ENCODE measurements at places on chromosomes 5 and 9.

DNA sequence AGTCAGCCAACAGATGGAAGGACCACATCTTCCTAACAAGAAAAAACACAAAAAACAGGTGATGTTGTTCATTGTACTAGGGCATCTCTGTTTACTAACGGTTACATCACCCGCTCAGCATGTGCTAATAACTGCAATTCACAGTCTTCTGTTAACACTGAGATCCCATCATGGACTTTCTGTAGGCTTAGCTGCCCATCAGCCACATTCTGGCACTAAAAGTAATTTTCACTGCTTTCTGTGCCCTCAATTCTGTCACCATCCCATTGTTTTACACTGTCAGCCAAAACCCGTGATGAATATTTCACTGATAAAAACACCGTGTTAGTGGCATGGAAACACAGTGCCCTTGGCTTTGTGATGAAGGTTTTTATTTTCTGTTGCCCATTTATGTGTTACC, 64.6 kb downstream of the CAST start:
- peaks cover 13% of the 10 kb centered on the region for H3K36me3 ChIP-seq
- H3K4me3 ChIP-seq: no peak overlapping the region
- H3K4me1 ChIP-seq: peaks cover under 1% of the 10 kb centered on the region
- no peaks in the 10 kb centered on the region for H3K27me3 ChIP-seq

DNA sequence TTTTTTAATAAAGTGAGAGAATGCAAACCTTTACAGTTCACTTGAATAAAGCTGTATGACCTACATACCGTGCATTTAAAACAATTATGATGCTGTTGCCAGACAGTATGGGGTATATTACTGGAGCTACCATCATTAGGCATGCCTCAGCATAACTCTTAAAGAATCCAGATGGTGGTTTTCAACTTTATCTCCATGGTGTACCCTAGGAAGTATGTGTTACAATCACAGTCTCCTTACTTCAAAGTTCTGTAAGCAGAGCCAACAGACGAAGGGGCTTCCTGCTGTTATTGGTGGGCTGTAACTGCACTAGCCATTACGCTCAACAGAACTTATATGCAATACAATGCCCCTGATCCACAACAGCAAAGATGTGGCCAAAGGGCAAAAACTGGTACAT, 803.3 kb downstream of the DTWD2 start:
- H3K4me1 ChIP-seq: no peaks in the 10 kb centered on the region
- H3K27ac ChIP-seq: no peak overlapping the region
- no peaks in the 10 kb centered on the region for H3K27me3 ChIP-seq
- H3K36me3 ChIP-seq: no peaks in the 10 kb centered on the region

DNA sequence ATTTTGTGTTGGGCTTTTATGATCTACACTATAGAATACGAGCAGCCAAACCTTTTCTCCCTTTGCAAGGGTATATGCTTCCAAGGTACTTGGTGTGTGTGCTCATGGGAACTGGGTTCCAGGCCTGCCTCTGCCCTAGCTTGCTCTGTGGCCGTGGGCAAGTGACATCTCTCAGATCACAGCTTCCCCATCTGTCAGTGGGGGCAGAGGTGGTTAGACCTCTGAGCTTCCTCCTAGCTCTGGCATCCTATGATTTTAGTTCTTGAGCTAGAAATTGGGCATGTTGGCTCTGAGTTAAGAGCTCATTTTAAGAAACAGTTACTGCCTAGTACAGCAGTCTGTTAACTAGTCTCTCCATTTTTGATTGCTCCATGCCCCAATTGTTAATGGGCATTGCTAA, 12.5 kb upstream of the CCNJL start:
- no peak overlapping the region for H3K4me3 ChIP-seq
- no peak overlapping the region for H3K27ac ChIP-seq
- H3K27me3 ChIP-seq: no peaks in the 10 kb centered on the region
- no peaks in the 10 kb centered on the region for H3K36me3 ChIP-seq
- H3K4me1 ChIP-seq: no peaks in the 10 kb centered on the region

- DNase-seq: no peak
- no peaks in the 10 kb centered on the region for H3K4me1 ChIP-seq
- H3K27me3 ChIP-seq: no peaks in the 10 kb centered on the region
- no peaks in the 10 kb centered on the region for H3K36me3 ChIP-seq
- H3K27ac ChIP-seq: no peak overlapping the region
- H3K4me3 ChIP-seq: no peak overlapping the region
Observed at GRCh38 chr9:130303613-130304055, 38.1 kb downstream of the HMCN2 start.

DNA sequence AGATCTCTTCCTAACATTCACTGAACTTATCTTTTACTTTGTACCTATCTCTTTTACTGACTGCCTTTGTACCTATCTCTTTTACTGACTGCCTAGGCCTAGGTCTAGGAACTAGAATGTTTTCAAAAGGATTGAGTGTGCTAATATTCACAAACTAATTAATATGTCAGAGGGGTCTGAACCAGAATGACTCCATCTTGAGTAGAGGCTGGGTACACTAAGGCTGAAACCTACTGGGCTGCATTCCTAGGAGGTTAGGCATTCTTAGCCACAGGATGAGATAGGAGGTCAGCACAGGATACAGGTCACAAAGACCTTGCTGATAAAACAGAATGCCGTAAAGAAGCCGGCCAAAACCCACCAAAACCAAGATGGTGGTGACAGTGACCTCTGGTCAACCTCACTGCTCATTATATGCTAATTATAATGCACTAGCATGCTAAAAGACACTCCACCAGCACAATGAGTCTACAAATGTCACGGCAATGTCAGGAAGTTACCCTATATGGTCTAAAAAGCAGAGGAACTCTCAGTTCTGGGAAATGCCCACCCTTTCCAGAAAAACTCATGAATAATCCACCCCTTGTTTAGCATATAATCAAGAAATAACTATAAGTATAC, 2.5 kb upstream of the RHOBTB3 start:
- peaks cover 64% of the 10 kb centered on the region for H3K4me1 ChIP-seq
- no peaks in the 10 kb centered on the region for H3K36me3 ChIP-seq
- H3K27ac ChIP-seq: no peak overlapping the region
- no peak overlapping the region for H3K4me3 ChIP-seq
- no peaks in the 10 kb centered on the region for H3K27me3 ChIP-seq

Measured in adrenal gland (tissue), 19 donors.